ENCODE measurements at places on chromosomes 1 and 21. TPM values are rescaled to one million over a fixed set of nuclear protein-coding genes. Genes with fewer than 3 reads are reported as not detected.

- DNase-seq, result no peak
Measured at GRCh38 chr1:233723387-233723786, 109.5 kb downstream of the KCNK1 start.

Gene FHAD1
- 0.53 TPM for total RNA-seq

GRCh38 chr21:45128613-45129188 is 54.3 kb downstream of the ADARB1 start:
- peak; percentile 80 for DNase-seq

DNA sequence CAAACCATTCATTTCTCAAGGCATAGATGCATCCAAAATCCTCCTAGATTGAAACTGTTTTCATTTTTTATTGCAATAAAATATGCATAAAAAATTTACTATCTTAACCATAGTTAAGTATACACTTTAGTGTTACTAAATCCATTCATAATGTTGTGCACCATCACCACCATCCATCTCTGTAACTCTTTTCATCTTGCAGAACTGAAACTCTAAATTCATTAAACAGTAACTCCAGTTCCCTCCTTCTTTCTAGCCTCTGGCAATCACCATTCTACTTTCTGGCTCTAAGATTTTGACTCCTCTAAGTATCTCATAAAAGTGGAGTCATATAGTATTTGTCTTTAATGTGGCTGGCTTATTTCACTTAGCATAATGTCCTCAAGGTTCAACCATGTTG is 236.8 kb downstream of the SMYD3 start:
- no peak for DNase-seq

DNA sequence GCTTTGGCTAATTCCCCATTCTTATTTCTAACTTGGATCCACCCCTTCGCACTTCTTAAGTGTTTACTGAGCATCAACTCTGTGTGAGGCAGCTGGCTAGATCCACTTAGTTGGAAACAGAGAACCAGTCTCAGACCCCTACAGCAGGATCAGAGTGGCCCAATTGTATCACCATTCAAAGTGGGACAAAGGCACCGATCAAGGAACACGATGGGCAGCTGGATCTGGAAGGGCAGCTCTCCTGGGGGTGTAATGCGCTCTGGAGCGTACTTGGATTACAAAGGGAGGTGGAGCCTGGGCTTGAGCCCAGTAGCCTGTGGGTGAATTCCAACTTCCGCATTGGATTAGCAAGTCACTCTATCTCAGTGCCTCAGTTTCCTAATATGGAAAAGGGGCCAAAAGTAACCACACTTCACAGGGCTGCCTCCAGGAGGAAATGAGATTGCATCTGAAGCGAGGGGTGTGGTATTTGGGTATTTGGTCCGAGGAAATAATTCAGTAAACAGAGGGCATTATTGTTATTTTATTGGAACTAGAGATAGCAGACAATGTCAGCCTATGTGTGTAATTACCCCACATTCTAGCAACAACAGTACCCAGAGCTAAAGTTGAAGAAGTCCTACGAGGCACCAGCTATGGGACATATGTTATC is 11.9 kb downstream of the ECE1 start:
- DNase-seq, result no peak

Gene CDC42SE1
- total RNA-seq, result 42.8 TPM

DNA sequence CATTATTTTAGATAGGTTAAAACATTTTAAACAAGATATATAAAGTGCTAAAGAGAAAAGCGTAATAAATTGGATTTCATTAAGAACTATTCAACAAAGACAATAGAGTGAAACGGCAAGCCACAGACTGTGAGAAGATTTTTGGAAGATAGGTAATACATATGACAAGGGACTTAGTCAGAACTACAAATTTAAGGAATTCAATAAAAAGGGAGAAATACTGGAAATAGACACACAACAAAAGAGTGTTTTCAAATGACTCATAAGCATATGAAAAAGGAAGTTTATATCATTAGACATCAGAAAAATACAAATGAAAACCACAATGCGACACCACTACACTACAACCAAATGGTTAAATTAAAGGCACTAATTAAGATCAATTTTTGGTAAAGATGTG is 90.5 kb downstream of the GDAP2 start:
- DNase-seq, result no peak

DNA sequence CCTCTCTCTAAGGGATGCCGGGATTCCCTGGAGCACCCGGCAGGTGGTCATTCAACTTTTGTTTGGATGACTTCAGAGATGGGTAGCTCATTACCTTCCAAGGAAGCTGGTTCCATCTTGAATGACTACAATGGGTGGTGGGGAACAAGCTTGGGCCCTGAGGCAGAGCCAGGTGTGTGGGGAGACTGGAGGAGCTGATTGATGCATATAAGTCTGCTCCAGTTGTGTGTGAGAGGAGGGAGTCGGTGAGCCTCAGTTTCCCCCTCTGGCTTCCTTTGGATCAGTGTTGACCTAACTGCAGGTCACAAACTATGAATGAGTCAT is 133.8 kb upstream of the ZBTB40 start:
- DNase-seq, result no peak

DNA sequence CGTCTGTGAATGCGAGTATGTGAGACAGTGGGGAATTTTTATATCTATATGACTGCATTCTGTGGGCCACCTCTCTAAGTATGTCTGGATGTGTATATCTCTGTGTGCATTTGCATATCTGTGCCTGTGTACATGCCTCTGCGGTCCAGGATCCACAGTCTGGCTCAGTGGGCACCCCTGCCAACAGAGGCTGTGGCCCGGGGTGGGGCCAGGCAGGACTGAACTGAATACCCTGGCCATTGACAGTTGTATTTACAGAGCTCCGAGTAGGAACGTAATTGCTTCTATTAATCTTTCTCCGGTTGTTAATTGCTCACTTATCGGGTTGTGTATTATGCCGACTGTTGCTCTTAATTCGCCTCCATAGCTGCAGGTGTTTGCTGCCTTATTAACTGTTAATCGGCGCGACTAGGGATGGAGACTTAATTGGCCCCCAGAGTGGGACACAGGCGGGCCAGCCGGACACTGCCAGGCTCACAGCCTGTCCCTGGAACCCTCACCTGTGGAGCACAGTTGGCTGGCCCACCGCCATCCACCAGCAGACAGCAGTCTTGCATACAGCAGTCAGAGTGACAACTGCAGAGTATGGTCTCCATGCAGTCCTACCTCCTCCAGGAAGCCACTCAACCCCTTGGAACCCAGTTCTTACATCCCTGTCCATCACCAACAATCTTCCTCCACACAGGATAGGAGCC is 22.4 kb upstream of the ADGRB2 start:
- DNase-seq, result no peak

Gene KRTAP7-1
- total RNA-seq, result not detected

GRCh38 chr1:84569216-84569615 is 5.0 kb downstream of the CTBS start:
- DNase-seq, result no peak

DNA sequence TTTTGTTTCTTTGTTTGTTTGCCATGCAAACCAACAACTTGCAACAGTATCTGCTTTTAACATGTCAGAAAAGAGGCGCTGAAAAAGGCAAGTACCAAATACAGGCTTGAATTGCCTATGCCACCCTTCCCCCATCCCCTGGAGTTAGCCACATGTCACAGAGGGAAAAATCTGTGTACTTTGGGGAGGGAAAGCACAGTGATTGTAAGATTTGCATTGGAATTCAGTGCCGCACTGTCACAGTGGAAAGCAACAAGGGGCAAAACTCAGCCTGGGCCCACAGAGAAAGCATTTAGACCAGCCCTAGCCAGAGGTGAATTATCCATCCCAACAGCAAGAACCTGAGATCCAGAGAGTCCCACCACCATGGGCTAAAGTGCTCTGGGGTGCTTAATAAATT is 52.4 kb upstream of the ACADM start:
- no peak for DNase-seq

Gene SLAMF1
- total RNA-seq, result not detected

Gene LAMC2
- 0.32 TPM for total RNA-seq

Gene PIGM
- 3.7 TPM for total RNA-seq

DNA sequence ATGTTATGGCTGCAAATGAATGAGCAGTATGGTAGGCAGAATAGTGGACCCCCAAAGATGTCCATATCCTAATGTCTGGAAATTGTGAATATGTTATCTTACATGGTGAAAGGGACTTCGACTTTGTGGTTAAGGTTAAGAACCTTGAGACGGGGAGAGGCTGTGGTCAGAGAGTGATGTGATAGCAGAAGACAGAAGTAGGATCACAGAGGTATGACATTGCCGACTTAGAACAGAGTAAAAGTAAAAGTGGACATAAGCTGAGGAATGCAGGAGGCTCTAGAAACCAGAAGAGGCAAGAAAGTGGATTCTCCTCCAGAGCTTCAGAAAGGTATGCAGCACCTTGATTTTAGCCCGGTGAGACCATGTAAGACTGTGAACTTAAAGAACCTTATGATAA is 74.6 kb downstream of the CTH start:
- no peak for DNase-seq

Gene TINAGL1
- 10.3 TPM for total RNA-seq

DNA sequence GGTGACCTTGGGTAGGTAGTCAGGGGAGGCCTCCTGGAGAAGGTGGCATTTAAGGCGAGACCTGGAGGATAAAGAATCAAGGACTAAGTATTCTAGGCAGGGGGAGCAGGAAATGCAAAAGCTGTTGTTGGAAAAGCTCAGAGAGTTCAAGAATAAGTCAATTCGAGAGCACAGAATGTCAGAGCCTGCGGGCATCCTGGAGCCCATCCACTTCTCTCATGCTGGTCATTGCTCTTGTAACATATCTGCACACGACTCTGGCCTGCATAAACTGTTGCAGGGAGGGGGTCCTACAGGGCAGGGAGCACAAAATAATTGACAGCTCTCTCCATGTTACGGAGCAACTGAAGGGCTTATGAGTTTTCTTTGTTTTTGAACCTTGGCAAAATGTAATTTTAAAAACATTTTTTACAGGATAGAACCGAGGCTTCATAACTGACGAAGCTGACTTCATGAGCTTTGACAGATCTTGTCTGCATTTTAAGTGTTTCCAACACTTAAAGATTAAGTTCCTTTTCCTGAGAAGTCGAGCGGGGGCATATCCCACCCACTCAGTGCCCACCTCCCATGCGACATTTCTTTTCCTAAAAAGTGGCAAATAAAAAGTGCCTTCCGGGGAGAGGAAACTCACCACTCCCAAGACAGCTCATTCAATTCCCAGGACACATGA is 4.2 kb downstream of the PLA2G5 start:
- no peak for DNase-seq

Data from cardiac muscle cell (in vitro differentiated cells and primary cell).